ENCODE measurements at places on chromosomes 12 and 14.
A peak's percentile ranks its signal among the peaks of the same experiment; 100 is the strongest.

DNA sequence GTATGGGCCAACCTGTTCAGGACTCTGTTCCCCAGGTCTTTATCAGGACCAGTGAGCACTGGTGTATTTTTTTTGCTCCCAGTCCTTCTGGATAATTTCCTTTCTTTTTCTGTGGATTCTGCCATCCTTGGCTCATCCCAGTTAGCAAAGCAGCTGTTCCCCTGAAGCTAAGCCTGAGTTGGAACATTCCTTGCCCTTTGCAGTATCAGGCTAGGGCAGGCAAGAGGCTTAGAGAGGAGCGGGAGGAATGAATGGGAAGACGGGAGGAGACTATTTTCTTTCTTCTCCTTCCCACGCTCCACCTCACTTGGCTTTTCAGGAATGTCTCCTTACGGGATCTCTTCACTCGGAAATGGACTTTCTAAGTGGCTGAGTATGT, 29.2 kb downstream of the ERG28 start:
- DNase-seq = no peak
- H3K27me3 ChIP-seq = peaks cover 14% of the 10 kb centered on the region
- no peak overlapping the region for H3K27ac ChIP-seq
- H3K4me1 ChIP-seq = peaks cover 17% of the 10 kb centered on the region
- no peaks in the 10 kb centered on the region for H3K36me3 ChIP-seq
- no peak overlapping the region for H3K4me3 ChIP-seq

DNA sequence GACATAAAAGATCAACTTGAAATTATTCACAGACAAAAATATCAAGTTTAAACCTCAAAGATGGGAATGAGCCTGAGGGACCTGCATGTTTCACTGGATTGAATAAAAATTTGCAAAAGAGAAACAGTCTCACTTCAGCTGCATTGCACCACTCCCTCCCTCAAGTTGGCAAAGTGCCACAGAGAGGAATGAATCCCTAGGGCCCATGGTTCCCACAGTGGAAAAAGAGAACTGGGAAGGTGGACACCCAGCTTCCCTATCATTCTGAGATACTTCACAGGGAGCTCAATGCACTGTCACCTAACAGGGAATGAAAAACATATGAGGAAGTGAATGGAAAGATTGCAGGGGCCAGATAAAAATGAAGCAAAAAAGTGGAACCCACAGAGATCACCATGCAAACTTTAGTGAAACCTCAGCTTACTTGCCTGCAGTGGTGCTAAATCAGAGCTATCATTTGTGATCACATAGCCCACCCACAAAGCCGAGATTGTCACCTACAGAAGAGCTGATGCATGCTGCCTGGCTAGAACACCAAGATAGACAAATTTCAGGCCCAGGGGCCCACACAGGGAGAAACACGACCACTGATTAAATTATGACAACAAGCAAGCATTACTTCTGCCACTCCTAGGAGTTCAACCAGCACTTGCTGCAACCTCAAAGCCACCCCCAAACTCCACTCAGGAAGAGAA, 911.3 kb downstream of the LRFN5 start:
- H3K27me3 ChIP-seq = no peaks in the 10 kb centered on the region
- H3K27ac ChIP-seq = no peak overlapping the region
- H3K4me3 ChIP-seq = no peak overlapping the region
- DNase-seq = no peak
- H3K4me1 ChIP-seq = no peaks in the 10 kb centered on the region
- no peaks in the 10 kb centered on the region for H3K36me3 ChIP-seq

DNA sequence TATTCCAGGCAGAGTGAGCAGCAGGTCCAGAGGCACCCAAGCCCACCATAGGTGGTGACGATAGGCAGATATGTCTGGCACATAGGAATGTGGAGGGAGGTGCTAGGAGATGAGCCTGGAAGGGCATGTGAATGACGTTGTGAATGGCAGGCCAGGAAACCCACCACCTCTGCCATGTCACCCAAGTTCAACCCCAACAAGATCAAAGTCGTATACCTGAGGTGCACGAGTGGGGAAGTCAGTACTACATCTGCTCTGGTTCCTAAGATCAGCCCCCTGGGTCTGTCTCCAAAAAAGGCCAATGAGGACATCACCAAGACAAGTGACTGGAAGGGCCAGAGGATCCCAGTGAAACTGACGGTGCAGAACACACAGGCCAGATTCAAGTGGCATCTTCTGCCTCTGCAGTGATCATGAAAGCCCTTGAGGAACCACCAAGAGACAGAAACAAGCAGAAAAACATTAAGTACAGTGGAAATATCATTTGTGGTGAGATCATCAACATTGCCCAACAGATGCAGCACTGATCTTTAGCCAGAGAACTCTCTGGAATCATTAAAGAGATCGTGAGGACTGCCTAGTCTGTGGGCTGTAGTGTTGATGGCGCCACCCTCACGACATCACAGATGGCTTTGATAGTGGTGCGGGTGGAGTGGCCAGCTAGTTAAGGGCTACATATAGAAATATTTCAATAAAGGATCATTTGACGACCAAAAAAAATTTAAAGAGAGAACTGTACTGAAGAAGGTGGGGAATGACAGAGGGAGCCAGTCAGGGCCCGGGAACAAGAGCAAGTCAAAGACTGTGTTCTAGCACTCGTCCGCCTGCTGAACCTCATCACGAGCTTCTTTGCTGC, 99.7 kb downstream of the ZFP36L1 start:
- no peak for DNase-seq
- H3K4me1 ChIP-seq = peaks cover 61% of the 10 kb centered on the region
- H3K4me3 ChIP-seq = no peak overlapping the region
- peaks cover 3% of the 10 kb centered on the region for H3K36me3 ChIP-seq
- no peaks in the 10 kb centered on the region for H3K27me3 ChIP-seq

DNA sequence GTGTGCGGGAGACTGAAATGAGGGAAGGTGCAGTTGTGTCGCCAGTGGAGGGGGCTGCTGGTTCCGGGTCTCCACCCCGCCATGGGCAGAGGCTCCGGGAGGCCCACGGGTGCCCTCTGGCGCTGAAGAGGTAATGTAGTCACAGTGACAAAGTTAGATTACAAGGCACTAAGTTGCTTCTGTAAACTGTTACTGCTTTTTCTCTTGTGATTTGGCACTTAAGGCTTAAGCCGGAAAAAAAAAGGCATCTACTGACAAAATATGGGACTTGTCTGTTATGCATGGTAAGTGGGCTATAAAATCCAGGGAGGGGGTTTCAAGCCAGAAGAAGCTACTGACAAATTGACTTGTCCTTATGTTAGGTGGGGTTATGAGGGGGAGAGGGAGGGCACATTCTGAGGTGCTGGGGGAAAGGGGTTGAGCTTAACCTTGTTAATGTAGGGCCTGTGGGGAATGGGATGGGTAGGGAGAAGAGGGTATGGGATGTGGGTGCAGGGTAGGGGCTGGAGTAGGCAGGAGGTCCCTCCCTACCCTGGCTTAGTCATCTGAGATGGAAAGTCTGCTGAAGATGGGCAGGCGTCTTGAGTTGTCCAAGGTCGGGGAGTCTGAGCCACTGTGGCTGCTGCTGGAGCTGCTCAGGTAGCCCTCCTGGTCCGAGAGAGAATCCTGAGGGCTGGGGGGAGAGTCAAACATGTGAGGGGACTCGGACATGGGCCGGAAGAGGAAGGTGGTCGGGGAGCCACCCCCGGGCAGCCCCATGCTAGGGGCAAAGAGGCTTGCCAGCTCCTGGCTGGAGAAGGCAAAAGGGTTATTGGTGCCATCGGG, 3.7 kb downstream of the ZFP36L1 start:
- H3K27ac ChIP-seq = peak overlapping the region; percentile 100
- H3K36me3 ChIP-seq = peaks cover 57% of the 10 kb centered on the region
- peak; percentile 68 for DNase-seq

DNA sequence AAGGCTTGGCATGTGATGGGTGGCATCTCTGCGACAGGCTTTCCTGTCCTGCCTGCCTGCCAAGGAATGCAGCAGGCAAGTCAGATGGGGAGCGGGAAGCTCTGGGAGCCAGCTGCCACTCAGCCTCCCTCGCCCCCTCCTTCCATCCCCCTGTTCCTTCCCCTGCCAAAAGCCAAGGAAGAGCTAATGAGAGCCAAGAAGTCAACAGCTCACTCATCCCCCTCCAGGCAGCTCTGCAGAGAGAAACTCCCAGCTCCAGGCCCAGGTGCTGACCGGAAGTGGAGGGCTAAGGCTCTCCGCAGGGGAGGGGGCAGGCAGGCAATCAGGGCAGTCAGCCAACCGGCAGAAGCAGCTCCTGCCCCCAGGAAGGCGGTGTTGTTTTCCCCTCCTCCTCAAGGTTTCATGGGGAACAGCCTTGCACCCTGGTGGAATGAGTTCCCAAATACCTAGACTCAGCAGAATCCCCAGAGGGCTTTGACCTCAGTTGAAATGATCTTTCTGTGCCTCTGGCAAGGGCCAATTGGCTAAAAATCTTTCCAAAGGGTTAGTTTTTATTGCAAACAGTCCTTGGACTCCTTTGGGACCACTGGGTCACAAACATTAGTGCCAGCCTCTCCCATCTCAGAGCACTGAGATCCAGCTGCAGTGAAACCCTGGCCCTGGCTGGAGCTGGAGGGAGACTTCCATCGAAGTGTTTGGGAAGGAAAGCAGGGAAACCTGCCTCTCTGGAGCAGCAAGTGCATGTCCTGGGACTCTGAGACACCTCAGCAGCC, 349.1 kb downstream of the DPF3 start:
- DNase-seq = peak; percentile 45
- H3K36me3 ChIP-seq = no peaks in the 10 kb centered on the region
- H3K27ac ChIP-seq = peak overlapping the region; percentile 80
- no peak overlapping the region for H3K4me3 ChIP-seq

DNA sequence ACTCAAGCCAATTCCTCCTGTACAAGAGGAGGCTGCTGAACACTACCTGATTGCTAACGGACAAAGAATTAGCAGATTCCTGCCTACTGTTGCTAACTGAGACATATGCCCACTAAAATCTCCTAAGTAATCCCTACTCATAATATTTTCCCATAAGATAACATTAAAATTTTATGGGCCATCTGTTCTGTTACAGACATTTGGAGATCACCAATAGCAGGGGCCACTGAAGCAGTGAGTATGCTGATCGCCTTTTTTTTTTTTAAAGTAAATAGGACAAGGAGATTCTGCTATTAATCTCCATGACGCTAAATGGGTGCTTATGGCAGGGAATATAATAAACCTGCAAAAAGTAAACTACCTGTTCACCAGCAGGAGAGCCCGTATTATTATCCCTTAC, 292.9 kb downstream of the MED13L start:
- H3K4me1 ChIP-seq = peaks cover 31% of the 10 kb centered on the region
- peaks cover 44% of the 10 kb centered on the region for H3K36me3 ChIP-seq
- no peak overlapping the region for H3K27ac ChIP-seq
- no peak for DNase-seq
- H3K4me3 ChIP-seq = no peak overlapping the region

DNA sequence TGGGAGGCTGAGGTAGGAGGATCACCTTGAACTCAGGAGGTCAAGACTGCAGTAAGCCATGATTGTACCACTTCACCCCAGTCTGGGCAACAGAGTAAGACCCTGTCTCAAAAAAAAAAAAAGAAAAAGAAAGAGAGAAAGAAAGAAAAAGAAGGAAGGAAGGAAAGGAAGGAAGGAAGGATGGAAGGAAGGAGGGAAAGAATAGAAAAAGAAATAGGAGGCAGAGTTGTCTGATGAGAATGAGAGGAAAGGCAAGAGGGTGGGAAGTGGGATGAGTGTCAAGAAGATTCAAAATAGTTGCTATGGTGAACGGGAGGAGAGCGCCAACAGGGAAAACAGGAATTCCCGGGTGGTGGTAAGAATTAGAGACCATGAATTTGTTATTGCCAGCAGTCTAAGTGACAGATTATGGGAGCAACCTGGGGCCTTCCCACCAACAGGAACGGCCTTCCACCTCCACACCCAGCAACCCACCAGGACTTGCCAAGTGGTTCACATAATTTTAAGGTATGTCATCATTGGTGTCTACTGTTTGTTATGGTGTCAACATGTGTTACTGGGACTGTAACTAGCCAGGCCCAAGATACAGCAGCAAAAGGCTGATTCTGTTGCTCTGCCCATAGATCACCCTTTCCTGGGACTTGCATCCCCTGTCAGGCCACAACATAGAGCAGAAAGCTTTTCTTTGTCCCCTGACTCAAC, 36.1 kb upstream of the C12orf76 start:
- H3K4me3 ChIP-seq = no peak overlapping the region
- no peaks in the 10 kb centered on the region for H3K36me3 ChIP-seq
- peak overlapping the region; percentile 77 for H3K27ac ChIP-seq
- no peak for DNase-seq

GRCh38 chr14:99401621-99402284, 78.9 kb downstream of the SETD3 start:
- DNase-seq = no peak
- H3K4me1 ChIP-seq = peaks cover 25% of the 10 kb centered on the region
- no peaks in the 10 kb centered on the region for H3K27me3 ChIP-seq
- no peak overlapping the region for H3K4me3 ChIP-seq
- H3K27ac ChIP-seq = peak overlapping the region; percentile 43

DNA sequence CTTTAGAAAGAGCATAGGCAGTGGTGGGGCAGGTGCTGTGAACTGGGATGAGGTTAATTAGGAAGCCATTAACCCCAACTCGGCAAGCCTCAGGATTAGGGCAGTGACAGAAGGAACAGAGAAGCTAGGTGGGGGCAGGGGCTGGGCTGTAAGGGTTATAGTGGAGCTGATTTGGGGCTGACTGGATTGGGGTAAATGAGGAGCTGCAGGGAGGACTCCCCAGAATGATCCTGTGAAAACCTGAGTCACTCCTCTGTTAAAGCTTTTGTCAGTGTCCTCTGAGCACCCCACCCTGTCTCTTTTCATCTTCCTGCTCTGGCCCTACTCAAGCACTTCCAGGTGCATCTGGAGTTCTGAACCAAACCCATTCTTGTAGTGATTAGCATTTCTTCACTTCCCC, 4.4 kb downstream of the KLC1 start:
- DNase-seq = no peak
- H3K27ac ChIP-seq = peak overlapping the region; percentile 44
- H3K4me1 ChIP-seq = peaks cover 30% of the 10 kb centered on the region
- no peak overlapping the region for H3K4me3 ChIP-seq
- peaks cover 46% of the 10 kb centered on the region for H3K36me3 ChIP-seq

- no peak for DNase-seq
- no peaks in the 10 kb centered on the region for H3K36me3 ChIP-seq
- H3K4me1 ChIP-seq = peaks cover 78% of the 10 kb centered on the region
- H3K4me3 ChIP-seq = no peak overlapping the region
- H3K27me3 ChIP-seq = peaks cover 12% of the 10 kb centered on the region
- no peak overlapping the region for H3K27ac ChIP-seq
These were observed 52.1 kb downstream of the VWF start for GRCh38 chr12:6072302-6072752.

DNA sequence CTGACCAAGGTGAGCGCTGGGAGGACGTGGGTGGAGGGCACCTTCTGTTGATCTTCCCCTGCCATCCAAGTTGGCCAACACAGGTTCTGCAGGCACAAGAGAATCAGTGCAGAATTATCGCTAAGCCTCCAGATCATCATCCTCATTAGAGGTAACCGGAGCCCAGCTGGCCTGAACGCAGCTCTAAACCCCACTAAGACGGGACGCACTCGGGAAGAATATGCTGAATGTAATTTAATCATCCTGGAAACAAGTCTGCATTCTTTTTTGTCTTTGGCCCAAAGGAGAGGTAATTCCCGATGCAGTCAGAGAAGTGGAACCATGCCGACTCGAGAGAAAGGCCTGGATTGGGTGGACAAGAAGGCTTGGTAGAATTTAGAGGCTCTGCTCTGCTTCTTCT, 111.0 kb upstream of the GSC start:
- peaks cover 14% of the 10 kb centered on the region for H3K27me3 ChIP-seq
- no peak overlapping the region for H3K4me3 ChIP-seq
- DNase-seq = no peak
- H3K4me1 ChIP-seq = peaks cover 19% of the 10 kb centered on the region
- H3K36me3 ChIP-seq = no peaks in the 10 kb centered on the region
